ENCODE measurements at places on chromosomes 3 and 15. TPM values are rescaled to one million over a fixed set of nuclear protein-coding genes. Genes with fewer than 3 reads are reported as not detected.

The ALPK3 gene
- total RNA-seq = under 0.01 TPM

The RABL3 gene
- 9.6 TPM for total RNA-seq

The EXD1 gene
- total RNA-seq = not detected

The CKMT1B gene
- not detected for total RNA-seq

The ARRDC4 gene
- 25.6 TPM for total RNA-seq

The TNFSF10 gene
- total RNA-seq = 1.7 TPM

The MON1A gene
- 15.6 TPM for total RNA-seq

The FANCD2OS gene
- total RNA-seq = not detected

The SLC51A gene
- total RNA-seq = not detected

The FAM227B gene
- 2.3 TPM for total RNA-seq

The CYP19A1 gene
- 0.34 TPM for total RNA-seq

The PLSCR4 gene
- 8.3 TPM for total RNA-seq

The TIMP4 gene
- total RNA-seq = 0.33 TPM

The ZSCAN2 gene
- 9.6 TPM for total RNA-seq

The CPB1 gene
- total RNA-seq = 1.5 TPM

The RARRES1 gene
- total RNA-seq = 0.69 TPM

The GOLGA6D gene
- under 0.01 TPM for total RNA-seq

The DHFR2 gene
- 12.7 TPM for total RNA-seq

The GP9 gene
- not detected for total RNA-seq

The GHRL gene
- total RNA-seq = not detected

The KCNH8 gene
- 0.73 TPM for total RNA-seq

The PEX5L gene
- 1.00 TPM for total RNA-seq

The ATP13A5 gene
- not detected for total RNA-seq

The GOLGA6L10 gene
- 1.00 TPM for total RNA-seq

The CELF6 gene
- not detected for total RNA-seq

The CPEB1 gene
- total RNA-seq = 13.7 TPM

The SEMA3B gene
- 5.3 TPM for total RNA-seq

The GALNT15 gene
- total RNA-seq = 3.3 TPM

The TMC3 gene
- not detected for total RNA-seq

The FEZF2 gene
- total RNA-seq = not detected

The AADACL2 gene
- total RNA-seq = not detected

The RAD51 gene
- total RNA-seq = 9.4 TPM

Data from melanocyte of skin (primary cell).